Articular chondrocyte of knee joint (primary cell): ENCODE measurements at places on chromosomes 3 and 15. TPM values are rescaled to one million over a fixed set of nuclear protein-coding genes. Genes with fewer than 3 reads are reported as not detected.

Gene EPB42
- not detected in 2 replicates for total RNA-seq

Gene ADCY5
- 1.4 and 1.6 TPM in 2 replicates for total RNA-seq

Gene DLL4
- total RNA-seq: 0.11 TPM in 1 of 2 replicates, not detected in the other

Gene CCR1
- total RNA-seq: 0.65 and 1.3 TPM in 2 replicates

Gene PP2D1
- not detected in 2 replicates for total RNA-seq

Gene FBXL2
- 19.5 and 22.4 TPM in 2 replicates for total RNA-seq

Gene SAMMSON
- total RNA-seq: not detected in 2 replicates

Gene FAM174B
- total RNA-seq: 9.3 and 9.9 TPM in 2 replicates

Gene DAZL
- total RNA-seq: 0.22 TPM in 1 of 2 replicates, not detected in the other

Gene CFAP161
- total RNA-seq: 0.26 and 0.54 TPM in 2 replicates

Gene CYP19A1
- total RNA-seq: 5.9 and 9.5 TPM in 2 replicates

Gene ZNF385D
- 26.8 and 33.3 TPM in 2 replicates for total RNA-seq

Gene CA12
- 133 and 140 TPM in 2 replicates for total RNA-seq
